Aorta (tissue), 5 donors: ENCODE measurements at places on chromosomes 2 and 18.

DNA sequence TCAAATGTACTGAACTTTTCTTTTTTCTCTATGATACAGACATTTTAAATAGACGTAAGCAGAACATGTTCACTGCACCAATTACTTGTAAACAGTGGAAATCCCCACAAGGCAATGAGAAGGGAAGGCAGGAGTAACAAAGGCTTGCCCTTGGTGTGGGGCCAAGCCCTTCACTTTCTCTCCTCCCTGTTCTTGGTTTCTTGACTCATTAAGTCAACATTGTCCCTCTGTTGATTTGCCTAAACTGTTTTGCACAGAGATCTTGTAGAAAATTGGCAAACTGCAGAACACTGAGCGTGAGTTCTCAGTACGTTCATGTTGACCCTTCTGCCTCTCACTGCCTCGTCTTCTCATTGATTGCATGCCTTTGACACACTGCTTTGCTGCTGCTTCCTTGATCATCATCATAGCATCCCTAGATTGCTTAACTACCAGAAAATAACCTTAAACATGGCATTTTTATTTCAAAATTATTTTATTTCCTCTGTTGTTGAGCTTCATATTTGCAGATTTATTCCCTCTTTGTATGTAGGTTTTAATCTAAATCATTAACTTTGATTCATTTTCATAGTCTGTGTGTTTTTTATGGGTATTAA lies 257.7 kb downstream of the PTGR3 start:
- peak; percentile 68 for DNase-seq

DNA sequence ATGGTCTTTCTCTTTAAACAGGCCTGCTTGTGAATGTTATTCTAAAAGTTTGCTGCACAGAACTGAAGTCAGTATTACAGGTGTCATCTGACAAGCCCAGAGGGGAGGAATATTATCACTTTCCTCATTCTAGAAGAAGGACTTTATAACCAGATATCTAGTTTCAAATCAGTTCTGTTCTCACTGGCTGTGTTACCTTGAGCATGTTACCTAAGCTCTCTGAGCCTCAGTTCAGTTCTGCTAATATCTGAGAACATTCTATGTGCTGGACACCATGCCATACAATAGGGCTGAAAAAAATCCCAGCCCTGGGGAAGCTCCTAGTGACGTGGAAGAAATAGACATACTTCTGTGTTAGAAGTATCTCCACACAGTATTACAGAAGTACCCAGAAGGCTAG lies 27.9 kb downstream of the MAPRE3 start:
- DNase-seq, result no peak

- no peak for DNase-seq
These were observed 155.2 kb downstream of the FBXO15 start for GRCh38 chr18:73992242-73993022.

GRCh38 chr18:3140986-3141639 lies 78.7 kb downstream of the MYOM1 start:
- no peak for DNase-seq

DNA sequence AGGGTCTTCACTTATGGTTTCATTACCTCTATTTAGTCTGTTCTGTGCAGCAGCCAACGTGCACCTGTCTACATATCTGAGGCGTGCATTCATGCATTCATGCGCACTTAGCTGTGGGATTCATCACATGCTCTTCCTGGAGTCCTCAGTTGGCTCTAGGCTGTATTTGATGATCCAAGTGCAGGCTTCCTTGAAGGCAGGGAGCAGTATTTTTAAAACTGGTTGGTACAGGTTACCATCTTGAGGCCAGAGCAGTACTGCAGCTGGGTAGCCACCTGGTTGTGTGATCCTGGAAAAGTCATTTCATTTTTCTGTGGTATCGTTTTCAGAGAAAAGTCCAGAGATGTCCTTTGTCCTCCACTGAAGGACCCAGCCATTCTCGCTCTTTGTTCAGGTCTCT lies 109.8 kb downstream of the EN1 start:
- DNase-seq, result no peak

- DNase-seq, result no peak
These were observed 312.2 kb downstream of the LRATD1 start for GRCh38 chr2:14944562-14945346.

GRCh38 chr2:37357069-37357468 lies 12.6 kb downstream of the QPCT start:
- no peak for DNase-seq

DNA sequence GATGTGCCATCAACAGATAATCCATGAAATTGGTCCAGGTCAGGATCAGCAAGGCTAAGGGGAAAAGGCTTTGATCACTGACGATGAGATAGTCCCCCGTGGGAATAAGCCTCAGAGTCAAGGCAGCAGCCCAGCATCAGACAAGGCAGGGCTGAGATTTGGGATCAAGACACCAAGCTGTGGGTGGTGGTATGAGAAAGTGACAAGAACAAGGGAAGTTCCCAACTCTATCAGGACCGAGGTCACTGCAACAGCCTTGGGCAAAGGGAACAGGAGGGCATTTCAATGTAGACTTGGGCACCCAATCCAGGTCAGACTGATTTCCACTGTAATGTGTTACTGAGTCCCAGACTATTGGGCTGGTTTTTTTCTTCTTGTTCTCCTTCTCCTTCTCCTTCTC lies 18.7 kb downstream of the PLEK start:
- no peak for DNase-seq

GRCh38 chr2:119523383-119523951 lies 816 bp downstream of the SCTR start:
- no peak for DNase-seq

- DNase-seq, result no peak
These were observed 35.3 kb upstream of the PPP1CB start for GRCh38 chr2:28716265-28716865.

DNA sequence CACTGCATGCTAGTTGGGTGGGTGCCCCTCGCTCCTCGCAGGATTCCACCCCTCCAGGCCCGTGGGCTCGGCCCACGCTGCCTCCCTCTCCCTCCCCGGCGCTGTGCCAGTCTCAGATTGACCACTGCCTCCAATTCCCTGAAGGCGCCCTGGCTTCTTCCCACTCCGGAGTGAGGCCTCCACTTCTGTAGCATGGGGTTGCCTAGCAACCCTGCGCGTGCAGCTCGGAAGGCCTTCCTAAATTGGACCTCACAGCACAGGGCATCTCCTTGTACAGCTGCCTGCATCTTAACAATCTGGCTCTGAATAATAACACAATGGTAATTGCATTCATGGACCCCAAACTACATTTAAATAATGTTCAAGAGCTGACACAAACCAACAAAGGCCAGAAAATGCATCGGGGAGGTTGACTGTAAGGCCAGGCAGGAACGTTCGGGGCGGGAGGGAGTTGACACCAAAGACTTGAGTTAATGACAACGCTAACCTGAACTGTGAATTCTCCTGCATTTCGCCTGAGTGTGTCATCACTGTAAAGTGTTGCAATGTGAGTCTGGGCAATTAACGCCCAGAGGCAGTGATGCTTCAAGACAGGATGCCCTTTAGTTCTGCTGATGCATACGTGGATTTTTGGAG lies 222.9 kb downstream of the ZBTB7C start:
- DNase-seq, result no peak

DNA sequence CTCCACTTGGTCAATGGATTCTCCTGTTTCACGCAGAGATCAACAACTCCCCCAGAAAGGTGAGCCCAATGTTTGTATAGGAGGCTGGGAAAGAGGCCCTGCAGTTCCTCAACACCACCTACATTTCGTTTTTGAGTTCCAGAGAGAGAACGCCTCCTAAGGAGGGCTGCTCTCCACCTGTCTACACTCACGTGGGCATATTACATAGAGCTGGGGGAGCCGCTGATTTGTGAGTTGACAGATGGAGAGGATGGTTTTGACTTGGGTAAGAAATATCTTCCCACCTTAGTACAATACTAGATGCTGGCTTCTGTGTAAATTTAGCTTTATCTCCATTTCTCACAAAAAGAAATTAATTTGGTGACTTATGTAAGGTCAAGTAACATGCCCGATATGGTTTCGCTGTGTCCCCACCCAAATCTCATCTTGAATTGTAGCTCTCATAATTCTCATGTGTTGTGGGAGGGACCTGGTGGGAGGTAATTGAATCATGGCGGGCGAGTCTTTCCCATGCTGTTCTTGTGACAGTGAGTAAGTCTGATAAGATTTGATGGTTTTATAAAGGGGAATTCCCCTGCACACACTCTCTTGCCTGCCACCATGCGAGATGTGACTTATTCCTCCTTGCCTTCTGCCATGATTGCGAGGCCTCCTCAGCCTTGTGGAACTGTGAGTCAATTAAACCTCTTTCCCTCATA lies 274.5 kb upstream of the PXDN start:
- DNase-seq, result no peak

DNA sequence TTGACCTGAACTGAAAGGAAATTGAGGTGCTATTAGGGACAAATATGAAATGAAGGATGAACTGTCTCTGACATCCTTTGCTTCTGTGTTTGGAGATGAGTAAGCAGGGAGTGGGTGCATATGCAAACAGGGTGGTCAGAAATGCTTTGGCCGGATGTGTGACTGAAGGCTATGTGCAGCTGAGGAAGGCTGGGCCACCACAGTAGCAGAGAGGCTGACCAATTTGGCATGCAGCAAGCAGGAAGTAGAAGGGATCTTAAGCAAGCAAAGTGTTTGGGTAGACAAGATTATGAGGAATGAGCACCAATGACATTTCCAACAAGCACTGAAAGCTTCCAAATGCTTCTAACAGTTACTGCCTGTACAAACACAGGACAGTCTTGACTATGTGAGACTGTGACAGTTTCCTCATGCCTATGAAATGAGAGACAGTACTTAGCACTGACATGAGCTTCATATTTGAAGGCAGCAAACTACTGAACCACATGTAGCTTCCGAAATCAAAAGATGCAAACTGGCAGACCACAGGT lies 3.3 kb upstream of the ACTR3 start:
- no peak for DNase-seq

- no peak for DNase-seq
These were observed 46.7 kb downstream of the MGAT5 start for GRCh38 chr2:134300585-134300984.

DNA sequence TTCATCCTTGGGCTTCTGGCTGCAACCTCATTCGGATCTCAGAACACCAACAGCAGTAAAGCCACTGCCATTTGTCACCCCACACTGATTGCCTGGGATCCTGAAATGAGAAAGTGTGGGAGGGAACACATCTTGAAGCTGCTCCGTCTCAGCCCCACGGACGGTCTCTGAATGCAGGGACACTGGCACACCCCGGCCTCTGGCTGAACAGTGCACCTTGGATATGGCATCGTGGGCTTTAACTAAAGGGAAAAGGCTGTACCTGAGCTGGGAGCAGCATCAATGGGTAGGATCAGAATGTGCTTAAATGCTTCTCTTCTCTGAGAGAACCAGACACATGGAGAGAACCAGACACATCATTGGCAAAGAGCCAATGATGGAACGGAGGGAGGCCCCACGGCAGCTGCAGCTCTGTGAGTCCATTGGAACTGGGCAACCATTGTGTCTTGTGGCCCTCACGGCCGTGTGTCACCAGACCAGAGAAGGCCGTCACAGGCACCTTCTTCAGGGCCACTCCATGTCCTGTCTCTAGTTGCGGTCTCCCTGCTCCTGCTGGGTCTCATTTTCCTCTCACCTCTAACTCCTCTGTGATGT lies 193.4 kb upstream of the MYT1L start:
- DNase-seq, result no peak

DNA sequence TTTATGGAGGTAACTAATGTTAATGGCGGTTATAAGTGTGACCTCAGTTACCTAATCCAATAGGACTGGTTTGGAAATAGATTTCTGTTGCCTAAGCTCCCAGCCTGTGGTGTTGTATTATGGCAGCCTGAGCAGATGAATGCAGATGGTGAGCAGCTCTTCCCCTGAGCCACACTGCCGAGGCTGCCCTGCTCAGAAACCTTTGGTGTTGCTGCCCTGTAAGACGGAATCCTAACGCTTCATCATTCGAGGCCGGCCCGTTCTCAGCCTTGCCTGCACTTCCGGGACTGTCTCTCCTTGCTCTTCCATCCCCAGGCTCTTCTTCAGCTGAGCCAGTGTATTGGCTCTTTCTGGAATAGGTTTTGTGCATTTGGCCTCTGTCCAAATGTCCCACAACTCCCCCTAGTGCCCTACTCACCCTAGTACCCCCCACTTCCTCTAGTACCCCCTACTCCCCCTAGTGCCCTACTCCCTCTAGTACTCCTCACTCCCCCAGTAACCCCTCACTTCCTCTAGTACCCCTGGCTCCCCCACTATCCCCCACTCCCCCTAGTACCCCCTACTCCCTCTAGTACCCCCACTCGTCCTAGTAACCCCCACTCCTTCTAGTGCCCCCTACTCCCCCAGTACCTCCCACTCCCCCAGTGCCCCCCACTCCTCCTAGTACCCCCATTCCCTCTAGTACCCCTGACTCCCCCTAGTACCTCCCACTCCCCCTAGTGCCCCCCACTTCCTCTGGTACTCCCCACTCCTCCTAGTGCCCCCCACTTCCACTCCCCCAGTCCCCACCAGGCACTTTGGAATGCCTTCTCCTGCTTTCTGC lies 106.0 kb upstream of the TAF1B start:
- DNase-seq, result no peak

- no peak for DNase-seq
These were observed 15.5 kb downstream of the SALL3 start for GRCh38 chr18:78994977-78995582.

DNA sequence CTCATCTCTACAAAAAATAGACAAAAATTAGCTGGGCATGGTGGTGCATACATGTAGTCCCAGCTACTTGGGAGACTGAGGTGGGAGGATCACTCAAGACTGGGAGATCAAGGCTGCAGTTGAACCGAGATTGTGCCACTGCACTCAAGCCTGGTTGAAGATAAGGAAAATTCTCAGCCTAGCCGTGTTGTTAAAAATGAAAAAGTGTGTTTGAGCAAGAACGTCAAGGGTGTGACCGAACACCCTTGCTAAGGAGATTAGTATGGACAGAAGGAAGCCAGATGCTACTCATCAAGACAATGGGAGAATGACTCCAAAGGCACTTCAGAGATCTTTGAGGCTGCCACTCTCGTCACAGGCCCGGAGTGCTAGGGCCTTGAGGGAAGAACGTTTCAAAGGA lies 70.0 kb upstream of the NDUFV2 start:
- no peak for DNase-seq

DNA sequence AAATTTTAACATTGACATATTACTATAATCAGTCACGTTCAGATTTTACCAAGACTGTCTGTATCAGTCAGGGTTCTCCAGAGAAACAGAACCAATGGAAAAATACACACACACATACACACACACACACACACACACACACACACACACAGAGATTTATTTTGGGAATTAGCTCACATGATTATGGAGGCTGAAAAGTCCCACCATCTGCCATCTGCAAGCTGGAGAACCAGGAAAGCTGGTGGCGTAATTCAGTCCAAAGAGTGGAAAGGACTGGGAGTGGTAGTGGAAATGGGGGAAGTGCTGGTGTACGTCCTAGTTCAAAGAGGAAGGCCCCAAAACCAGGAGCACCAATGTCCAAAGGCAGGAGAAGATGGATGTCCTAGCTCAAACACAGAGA lies 166.4 kb downstream of the AKAIN1 start:
- DNase-seq, result no peak

- peak; percentile 90 for DNase-seq
These were observed 579 bp downstream of the MAT2A start for GRCh38 chr2:85539361-85540132.

GRCh38 chr2:189570570-189571031 lies 10.0 kb downstream of the SLC40A1 start:
- DNase-seq, result no peak

- no peak for DNase-seq
These were observed 274.3 kb upstream of the TRIB2 start for GRCh38 chr2:12442476-12442847.
